ENCODE measurements at places on chromosomes 6 and 20.

DNA sequence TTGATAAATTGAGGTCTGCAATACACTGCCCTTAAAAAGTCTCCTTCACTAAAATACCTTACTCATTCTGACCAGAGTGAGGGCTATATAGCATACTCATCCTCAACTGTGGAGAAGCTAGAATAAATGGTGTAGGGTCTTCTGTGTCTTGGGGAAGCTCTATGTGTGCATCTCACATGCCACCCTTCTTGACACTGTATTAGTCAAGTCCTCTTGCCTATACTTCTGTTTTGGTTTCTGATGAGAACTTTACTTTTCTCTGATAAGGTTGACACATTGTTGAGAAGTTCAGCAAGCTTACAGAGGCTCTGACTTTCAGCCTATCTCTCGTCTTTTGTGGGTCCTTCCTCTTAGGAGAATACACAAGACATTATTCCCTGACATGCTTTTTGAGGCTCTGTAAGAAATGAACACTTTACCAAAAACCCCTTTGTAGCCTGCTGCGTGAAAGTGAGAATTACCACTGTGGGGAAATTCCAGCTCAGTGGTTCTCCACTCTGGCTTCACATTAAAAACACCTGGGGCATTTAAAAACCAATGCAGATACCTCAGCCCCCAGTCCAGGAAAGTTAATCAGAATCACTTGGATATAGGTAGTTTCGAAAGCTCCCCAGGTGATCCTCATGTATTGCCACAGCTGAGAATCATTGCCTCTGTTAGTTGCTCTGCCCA lies 372.1 kb upstream of the HS3ST5 start:
- DNase-seq = no peak

DNA sequence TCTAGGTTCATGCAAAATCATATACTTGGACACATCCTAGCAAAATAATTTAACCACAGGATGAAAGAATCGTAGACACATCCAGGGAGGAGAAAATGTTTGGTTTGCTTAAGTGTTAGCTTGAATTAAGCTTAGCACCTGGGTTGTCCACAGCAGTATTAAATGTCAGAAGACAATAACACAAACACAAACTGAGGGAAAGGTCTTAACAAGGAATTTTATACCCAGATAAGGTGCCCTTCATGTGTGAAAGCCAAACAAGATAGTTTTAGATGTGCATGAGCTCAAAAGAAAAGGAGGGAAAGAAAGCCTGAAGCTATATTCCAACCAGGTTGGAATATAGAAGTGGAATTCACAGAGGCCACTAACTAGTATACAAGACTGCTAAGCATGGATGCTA lies 49.1 kb downstream of the SLC23A2 start:
- no peak for DNase-seq

DNA sequence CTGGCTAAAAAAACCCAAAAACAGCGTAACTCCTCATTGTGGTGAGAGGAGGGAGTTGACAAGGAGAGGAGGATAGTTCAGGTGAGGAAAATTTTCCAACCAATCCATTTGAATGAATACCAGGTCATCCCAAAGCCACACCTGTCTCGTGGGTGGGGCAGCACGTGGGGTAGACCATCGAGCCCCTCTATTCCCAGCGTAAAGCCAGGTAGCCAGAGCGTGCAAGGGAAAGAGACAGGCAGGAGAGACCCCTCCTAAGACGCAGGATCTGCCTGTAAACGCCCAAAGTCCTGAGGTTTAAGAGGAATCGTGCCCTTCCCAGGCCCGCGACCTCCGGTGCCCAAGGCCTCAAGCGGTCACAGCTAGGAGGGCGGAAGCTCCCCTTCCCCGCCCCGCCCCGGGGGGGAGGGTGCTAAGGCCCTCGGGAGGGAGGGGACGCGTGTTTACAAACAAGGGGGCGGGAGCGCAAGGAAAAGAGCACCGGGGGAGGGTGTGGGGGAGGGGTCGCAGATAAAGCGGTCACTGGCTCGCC lies 712 bp downstream of the RXRB start:
- DNase-seq = peak; percentile 77

- DNase-seq = no peak
Measured at GRCh38 chr20:58514321-58515232, 622 bp downstream of the APCDD1L start.

- DNase-seq = no peak
Measured at GRCh38 chr6:116314218-116314617, 34.5 kb upstream of the TSPYL1 start.

DNA sequence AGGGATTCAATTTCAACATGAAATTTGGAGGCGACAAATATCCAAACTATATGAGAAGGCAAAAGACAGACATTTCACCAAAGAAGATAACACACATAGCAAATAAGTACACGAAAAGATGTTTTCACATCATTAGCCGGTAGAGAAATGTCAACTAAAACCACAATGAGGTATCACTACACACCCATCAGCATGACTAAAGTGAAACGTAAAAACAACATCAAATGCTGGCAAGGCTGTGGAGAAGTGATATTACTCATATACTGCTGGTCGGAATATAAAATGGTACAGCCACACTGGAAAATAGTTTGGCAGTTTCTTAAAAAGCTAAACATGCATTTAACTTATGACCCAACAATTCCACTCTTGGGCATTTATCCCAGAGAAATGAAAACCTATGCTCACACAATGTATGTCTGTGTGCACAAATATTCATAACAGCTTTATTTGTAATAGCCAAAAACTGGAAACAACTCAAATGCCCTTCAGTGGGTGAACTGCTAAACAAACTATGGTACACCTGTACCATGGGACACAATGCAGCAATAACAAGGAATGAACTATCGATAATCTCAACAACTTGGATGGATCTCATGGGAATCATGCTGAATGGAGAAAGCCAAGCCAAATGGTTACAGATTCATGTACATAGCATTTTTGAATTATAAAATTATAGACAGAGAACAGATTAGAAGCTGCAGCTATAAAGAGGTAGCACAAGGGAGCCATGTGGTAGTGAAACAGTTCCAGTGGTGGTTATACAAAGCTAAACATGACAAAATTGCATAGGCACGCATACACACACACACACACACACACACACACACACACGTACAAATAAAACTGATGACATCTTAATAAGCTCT lies 8.6 kb downstream of the ADAT2 start:
- DNase-seq = no peak

- no peak for DNase-seq
Measured at GRCh38 chr20:14707865-14708596, 370.6 kb upstream of the FLRT3 start.

DNA sequence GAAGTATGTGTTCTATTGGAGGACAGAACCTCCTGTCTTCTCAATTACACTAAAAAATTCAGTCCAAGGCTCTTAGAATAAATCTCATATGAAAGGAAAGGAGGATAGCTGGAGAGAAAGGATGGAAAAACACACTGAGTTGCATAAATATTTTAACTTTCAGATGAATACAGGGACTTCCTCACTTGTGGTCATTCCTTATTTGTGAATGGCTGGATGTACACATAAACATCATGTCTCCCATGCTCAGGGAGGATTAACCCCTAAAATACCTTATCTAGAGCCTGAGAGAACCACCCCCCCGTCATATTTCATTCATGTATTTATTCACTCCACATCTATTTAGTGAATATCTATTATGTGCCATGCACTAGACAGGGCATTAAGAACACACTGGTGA lies 217.6 kb upstream of the CITED2 start:
- no peak for DNase-seq

- no peak for DNase-seq
Measured at GRCh38 chr20:43731927-43732326, 5.1 kb upstream of the GTSF1L start.

DNA sequence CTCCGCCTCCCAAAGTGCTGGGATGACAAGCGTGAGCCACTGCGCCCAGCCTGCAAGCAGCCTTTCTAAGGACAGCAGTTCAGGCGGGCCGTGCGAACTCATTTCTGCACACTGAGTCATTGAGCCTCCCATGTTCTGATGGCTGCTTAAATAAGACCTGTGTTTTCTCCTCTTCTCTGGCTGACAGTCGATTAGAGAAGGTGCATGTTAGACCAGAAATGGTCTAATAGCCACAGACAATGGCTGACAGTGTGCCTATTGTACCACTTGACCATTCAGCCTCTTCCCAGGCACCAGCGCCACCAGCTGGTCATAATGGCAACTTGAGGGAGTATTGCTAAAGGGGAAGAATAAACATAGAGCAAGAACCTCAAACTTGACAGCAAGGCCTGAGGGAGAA lies 6.2 kb downstream of the CST11 start:
- no peak for DNase-seq

DNA sequence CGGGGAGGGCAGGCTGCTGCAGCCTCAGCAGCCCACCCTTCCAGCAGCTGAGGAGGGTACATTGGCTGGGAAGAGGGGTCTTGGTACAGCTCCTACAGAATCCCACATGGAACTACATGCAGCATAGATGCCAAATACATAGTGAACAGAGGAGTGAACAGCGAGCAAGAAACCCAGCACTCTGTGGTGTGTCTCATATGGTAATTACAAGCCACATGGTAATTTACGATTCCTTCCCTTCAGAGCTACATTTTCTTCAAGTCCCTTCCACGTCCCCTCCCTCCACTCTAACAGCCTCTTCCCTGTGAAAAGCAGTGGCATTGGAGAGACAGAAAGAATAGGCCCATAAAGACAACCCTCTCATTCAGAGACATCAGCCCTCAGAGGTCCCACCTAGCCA lies 167.7 kb downstream of the SYNDIG1 start:
- no peak for DNase-seq

- no peak for DNase-seq
Measured at GRCh38 chr6:44851176-44851575, 463.7 kb downstream of the CDC5L start.

DNA sequence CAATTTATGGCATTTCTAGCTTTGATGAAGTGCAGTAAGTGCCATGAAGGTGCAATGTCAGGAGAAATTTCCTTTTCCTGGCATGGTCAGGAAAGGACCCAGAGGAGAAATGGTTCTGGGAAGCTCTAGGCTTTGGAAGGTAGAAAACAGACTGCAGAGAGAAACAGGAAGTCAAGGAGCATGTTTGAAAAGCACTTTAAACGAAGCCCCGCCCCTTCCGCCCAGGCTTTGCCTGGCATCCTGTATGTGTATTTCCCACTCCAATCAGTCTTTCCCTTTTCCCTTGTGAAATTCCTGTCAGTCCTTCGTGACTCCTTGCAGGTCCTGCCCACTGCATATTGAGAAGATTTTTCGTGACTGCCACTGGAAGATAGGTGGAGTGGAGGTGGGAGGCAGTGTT lies 320.9 kb upstream of the SASH1 start:
- DNase-seq = no peak

DNA sequence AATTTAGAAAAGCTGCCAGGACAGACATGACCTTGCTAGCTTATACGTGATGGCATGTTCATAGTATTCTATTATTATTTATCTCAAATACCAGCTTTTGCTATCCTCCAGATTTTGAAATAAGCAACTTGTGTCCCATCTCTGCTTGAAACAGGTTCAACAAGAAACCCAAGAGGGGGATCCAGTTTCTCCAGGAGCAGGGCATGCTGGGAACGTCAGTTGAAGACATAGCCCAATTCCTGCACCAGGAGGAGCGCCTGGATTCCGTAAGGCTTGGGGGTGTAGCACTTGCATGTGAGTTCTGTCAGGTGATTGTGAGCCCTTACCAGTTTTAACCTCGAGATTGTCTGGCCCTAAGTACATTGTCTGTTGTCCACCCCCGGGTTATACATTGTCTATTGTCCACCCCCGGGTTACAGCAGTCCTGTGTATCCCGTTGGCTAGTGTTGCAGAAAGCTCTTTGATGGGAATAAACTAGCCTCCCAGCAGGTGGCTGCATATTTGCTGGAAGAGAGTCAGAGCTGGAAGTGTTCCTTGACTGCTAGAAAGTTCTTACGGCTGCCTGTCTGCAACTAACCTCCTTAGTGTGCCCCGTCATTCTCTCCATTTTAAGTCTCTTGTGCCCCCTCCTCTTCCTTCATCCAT lies 61.4 kb upstream of the CSE1L start:
- no peak for DNase-seq

GRCh38 chr6:122400462-122401089 lies 1.1 kb downstream of the HSF2 start:
- no peak for DNase-seq

DNA sequence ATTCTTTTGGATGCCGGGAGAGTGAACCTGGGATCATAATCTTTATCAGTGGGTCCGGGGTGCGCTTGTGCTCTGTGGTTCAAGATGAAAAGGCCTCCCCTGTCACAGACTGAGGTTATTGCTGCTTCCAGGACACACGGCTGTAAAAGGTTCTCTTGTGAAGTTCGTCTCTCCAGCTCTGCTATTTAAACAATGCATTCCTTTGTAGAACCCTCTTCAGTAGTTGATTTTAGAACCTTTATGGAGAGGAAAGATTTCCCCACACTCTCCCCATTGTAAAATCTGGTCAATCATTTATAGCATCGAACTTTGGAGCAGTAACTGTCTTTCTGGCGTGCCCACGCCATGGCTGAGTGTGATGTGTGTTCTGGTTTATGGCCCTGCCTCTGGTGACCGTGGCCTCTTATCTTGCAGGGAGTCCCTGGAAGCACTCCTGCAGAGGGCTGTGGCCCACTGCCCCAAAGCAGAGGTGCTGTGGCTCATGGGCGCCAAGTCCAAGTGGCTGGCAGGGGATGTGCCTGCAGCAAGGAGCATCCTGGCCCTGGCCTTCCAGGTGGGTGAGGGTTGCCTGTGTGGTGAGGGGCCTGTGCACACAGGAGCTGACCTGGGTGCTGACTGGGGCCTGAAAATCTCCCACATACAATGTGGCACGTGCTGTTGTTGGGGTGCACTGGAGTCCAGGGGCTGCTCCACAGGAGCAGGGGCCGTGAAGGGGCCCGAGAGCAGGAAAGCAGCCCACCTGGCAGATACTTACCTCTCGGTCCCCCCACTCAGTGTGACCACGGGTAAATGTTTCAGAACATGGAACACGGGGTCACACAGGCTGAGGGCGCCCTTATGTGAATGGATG lies 11.6 kb upstream of the C20orf204 start:
- DNase-seq = no peak

DNA sequence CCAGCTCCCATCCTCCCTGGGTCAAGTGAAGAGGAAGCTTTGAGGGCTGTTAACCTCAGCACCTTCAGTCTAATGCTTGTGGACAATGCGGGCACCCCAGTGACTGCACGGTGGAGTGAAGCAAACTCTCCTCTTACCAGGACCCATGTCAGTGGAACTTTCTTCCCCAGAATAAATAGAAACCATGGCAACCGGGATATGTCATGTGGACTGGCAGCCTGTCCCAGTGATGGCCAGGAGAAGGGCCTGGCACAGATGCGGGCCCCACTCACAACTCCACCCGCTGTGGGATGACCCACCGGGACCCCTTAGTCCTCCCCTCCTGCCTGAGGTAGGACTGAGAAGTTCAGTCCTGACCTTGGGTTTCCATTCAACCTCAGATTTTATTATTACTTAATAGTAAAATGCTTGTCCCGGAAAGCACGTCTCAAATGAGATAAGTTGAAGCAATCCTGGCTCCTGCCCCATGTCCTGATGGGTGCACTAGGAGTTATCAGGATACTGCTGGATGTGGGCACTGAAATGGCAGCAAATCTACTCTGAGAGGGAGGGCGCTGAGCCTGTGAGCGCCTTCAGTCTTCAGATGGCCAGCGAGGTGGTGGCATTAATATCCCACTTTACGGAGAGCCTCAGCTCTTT lies 23.5 kb downstream of the TOX2 start:
- no peak for DNase-seq

- no peak for DNase-seq
Measured at GRCh38 chr6:72288592-72288991, 333.3 kb upstream of the KCNQ5 start.

GRCh38 chr6:135159531-135159930 lies 21.6 kb upstream of the MYB start:
- DNase-seq = no peak

Data from germinal center (tissue), 1 donor.